ENCODE measurements at places on chromosomes 6 and 20.

DNA sequence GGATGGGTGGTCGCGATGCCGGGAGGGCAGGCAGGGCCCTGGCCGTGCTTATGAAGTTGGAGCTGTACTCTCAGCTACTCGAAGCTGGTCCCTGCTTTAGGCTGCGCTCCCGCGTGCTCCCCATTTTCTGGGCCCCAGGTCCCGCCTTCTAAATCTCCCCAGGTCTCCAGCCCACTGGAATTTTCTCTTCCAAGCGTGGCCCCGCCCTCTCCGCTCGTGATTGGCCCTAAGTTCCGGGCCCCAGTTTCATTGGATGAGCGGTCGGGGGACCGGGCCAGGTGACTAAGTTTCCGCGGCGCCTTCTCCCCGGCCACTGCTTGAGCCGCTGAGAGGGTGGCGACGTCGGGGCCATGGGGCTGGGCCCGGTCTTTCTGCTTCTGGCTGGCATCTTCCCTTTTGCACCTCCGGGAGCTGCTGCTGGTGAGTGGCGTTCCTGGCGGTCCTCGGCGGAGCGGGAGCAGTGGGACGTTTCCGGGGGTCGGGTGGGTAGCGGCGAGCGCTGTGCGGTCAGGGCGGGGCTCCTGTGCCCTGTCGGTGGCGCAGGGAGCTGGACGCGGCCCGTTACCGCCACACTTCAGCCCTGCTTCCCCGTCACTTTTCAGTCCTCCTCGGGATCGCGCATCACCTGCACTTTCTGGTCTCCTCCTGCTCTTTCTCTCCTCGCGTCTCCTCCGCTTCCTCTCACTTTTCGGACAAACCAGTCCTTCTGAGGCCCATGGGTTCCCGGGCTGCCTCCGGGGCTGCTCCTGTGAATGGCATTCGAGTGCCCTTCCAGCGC, at the start of gene MICA:
Gene MICA, plus strand, starts transcription at position 313 of the 778 bp plus-strand sequence. Its CDS starts 38 bp downstream, at position 351.
- peak; percentile 63 for DNase-seq

- no peak for DNase-seq
These were observed 59.5 kb downstream of the CBFA2T2 start for GRCh38 chr20:33549229-33549999.

- DNase-seq = no peak
These were observed 223.7 kb downstream of the ARHGAP18 start for GRCh38 chr6:129486327-129486726.

- DNase-seq = no peak
These were observed 247.9 kb downstream of the CDH4 start for GRCh38 chr20:61499859-61500554.

- peak; percentile 29 for DNase-seq
These were observed 21.4 kb downstream of the SNAI1 start for GRCh38 chr20:50004229-50004628.

- DNase-seq = no peak
These were observed 83.4 kb upstream of the NEDD9 start for GRCh38 chr6:11315743-11316437.

DNA sequence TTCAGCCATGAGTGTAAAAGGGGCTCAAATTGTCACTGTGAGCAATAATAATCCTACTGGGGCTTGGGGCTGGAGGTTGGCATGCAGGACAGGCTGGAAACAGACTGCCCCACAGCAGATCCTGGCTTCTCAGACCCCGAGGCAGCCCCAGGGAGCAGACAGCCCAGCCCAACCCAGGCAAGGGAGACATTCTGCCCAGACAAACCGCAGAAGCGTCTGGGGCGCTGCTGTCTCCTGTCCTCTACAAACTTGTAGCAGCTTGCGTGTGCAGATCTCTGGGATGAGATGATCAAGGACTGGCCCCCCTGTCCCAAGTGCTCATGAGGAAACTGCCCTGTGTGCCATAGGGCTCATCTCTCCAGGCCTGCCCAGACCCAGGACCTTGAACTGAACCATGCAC, 84.6 kb downstream of the MAFB start:
- DNase-seq = no peak
